AG04450 (cell line): ENCODE measurements at places on chromosomes 4 and X. TPM values are rescaled to one million over a fixed set of nuclear protein-coding genes. Genes with fewer than 3 reads are reported as not detected.

DNA sequence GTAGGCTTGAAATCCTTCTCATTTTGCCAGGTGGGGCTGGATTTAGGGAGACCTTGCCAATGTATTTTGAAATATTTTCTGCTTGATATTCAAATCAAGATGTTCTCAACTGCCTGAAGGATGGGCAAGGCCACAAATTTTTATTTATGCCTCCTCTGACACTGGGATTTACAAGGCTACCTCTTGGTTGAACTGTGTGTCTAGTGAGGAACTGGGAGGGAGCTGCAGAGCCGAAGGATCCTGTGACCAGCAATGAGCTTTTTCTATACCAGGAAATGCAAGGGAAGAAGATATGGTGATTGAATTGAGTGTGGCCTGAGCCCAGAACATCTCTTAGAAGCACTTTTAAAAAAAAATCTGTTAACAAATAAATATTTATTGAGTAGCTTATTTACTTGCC, 14.9 kb downstream of the VSIG1 start:
- no peak for DNase-seq

TMPRSS11D gene
- not detected in 2 replicates for polyA plus RNA-seq

- no peak for DNase-seq
Measured at GRCh38 chr4:74715706-74716435, 78.5 kb downstream of the BTC start.

DDIT4L gene
- polyA plus RNA-seq, result 2.0 and 2.2 TPM in 2 replicates

CT45A2 gene
- not detected in 2 replicates for polyA plus RNA-seq

DNA sequence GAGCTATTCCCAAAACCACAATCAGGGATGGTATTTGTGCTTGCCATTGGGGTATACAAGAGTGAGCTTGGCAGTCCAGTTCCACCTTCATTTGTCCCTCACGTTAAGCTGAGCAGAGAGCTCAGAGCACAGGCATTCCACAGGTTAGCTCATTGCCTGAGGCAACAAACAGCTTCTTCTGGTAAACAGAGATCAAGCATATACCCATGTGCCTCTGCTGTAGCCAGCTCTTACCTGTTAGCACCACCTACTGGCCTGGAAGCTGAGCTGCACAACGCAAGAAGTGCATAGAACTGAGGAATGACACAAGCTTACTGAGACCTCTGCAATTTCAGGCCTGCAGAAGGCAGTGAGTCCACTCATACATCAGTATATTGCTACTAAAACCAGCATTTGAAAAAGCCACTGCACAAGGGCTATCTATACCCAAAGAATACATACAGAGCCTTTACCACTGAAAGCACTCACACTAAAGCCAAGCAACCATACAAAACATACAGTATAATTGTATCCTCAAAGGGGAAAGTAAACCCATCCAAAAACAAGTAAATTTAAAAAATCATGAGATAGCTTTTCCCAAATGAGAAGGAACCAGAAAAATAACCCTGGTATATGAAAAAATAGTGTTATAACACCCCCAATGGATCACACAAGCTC, 258.3 kb upstream of the GABRA2 start:
- peak; percentile 20 for DNase-seq

- no peak for DNase-seq
Measured at GRCh38 chr4:26748811-26749210, 111.8 kb upstream of the STIM2 start.

SGMS2 gene
- 12.5 and 13.3 TPM in 2 replicates for polyA plus RNA-seq

F8A2 gene
- not detected in 2 replicates for polyA plus RNA-seq

DNA sequence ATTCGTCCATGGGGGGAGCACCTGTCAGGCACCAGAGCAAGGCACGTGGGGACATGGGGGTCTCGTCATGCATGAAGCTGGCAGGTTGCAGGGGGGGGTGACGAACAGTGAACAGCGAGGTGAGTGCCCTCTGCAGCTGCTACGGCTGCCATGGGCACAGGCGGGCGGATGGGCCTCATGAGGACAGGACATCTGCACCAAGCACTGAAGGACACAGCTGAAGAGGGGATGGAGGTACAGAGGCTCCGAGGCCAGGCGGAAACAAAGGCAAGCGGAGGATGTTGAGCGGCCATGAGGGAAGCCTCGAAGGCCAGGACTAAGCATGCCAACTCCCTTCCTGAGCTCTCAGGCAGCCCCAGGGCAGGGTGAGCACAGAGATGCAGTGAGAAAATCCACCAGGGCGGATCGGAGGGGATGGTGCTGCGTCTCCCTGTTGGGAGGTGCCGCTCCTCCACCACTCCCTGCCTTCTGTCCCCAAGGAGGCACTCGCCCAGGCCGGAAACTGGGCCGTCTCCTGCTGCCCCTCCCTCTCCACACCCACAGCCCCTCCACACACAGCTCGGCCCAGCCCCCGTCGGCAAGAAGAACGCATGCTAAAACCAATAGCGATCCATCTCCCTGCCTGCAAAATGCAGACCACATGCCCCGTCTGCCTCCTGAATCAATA, 24.6 kb downstream of the ABLIM2 start:
- DNase-seq, result no peak

DNA sequence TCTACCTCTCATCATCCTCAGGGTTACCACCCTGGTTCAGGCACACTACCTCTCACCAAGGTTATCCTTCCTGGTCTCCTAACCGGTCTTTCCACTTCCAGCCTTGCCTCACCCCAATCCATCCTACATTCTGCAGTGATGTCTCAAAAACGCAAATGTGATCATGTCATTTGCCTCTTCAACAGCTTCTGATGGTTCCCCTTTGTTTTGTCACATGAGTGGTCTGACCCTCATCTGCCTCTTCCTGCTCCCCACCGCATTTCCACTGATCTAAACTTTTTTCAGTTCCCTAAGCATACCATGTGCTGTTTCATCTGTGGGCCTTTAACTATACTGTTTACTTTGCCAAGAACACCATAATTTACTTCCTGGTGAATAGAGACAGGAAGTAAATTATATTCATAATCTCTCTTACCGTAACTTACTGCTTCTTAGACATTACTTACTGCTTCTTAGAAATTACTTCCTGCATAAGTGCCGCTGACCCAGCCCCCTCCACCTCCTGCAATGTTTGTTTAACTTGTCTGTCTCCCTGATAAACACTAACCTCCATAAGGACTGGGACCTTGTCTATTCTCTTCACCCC, 27.1 kb upstream of the NSUN7 start:
- no peak for DNase-seq

- DNase-seq, result no peak
Measured at GRCh38 chr4:25827373-25827772, 35.4 kb downstream of the SEL1L3 start.

MAGIX gene
- polyA plus RNA-seq, result 0.40 and 0.82 TPM in 2 replicates

GRCh38 chr4:184715526-184715925, 18.4 kb downstream of the CENPU start:
- no peak for DNase-seq

EGFL6 gene
- not detected in 2 replicates for polyA plus RNA-seq

GRCh38 chrX:98357146-98357545, 1473.4 kb downstream of the RPA4 start:
- no peak for DNase-seq

- no peak for DNase-seq
Measured at GRCh38 chr4:85806334-85806733, 331.4 kb downstream of the ARHGAP24 start.

TMEM154 gene
- 0.63 and 0.83 TPM in 2 replicates for polyA plus RNA-seq

GRCh38 chrX:154515090-154515965, 704 bp downstream of the FAM3A start:
- no peak for DNase-seq

GRCh38 chr4:109164011-109164410, 138.4 kb downstream of the COL25A1 start:
- DNase-seq, result no peak

DNA sequence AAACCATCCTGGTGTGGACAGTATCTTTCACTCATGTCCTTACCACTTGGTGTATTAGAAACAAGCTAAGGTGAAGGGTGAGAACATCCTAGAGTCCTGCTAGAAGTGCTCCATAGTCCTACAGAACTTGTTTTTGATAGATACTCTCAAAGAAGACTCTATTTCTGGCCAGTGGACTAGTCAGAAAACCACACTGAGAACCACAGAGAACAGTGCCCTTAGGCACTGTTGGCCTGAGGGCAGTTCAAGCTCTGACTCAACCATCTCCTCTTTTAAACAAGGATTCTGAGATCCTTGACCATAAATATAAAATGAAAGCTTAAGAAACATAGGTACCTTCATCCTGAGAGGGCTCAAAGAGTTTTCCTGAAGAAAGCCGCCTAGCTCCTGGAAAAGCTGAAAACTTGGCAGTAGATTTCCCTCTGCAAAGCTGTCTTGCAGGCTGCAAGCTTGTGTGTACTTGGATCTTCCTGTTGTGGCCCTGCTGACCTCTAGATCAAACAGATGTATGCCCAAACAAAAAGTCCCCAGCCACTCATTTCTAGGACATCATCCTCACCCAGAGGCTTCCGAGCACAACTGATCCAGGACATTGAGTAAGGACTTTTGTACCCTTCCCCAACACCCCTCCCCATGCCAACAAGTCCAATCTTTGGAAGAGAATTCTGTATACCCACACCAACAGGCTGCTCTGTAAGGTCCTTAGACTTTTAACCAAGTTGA, 111.6 kb upstream of the CXCL13 start:
- no peak for DNase-seq
